Left renal pelvis (tissue), 4 donors: ENCODE measurements at places on chromosomes 1 and 21.

DNA sequence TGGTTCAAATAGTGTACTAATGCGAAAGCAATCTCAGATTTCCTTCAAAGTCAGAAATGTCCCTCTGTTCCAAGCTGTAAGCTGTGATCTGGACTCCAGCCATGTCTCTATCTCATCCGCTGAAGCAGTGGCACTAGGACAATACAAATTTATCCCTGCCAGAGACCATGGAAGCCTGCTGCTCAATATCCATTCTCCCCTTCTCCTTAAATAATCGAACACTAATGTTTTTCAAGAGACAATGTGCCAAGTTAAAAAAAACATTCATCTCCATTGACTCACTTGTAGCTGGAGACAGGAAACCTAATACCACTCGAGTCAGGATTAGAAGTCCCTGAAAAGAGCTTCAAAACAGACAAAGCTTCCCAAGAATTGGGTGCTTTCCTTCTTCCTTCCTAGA, 38.5 kb upstream of the PGBD5 start:
- DNase-seq = no peak

DNA sequence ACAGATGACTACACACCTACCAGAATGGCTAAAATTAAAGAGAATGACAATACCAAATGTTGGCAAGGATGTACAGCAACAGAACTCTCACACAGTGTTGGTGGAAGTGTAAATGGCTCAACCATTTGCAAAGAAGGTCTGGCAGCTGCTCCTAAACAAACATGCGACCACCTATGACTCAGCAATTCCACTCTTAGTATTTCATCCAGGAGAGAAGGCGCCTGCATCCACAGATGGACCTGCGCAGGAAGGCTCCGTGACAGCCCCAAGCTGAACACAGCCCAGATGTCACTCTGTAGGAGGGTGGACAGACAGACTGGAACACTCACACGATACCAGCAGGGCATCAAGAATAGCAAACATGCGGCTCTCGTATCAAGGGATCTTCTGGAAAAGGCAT, 6.7 kb downstream of the PTTG1IP start:
- no peak for DNase-seq

GRCh38 chr1:233281711-233282581, 13.6 kb downstream of the PCNX2 start:
- no peak for DNase-seq

DNA sequence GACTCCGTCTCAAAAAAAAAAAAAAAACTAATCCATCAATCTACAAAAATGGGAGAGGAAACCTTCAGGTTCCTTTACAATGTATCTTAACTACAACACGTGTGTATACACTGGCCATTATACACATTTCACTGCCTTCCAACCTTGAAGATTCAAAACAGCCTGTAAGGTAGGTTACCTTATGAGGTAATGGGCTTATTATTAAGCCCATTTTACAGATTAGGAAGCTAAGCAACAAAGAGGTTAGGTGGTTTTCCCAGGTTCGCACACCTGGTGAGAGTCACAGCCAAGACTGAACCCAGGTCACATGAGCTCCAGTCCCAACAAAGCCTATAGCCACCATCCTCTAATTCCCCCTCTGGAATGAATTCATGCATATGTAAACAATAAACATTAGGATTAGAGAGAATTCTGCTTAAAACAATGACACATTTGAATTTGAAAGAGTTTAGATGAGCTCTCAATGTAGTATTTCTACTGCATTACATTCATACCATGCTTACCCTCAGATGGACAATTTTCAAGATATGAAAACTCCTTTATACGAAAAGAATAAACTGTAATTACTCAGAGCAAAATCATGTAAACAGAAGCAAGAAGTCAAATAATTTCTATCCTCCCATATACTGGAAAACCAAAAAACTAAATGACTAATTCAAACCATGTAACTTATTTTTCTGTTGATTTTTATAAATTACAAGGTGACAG, 54.8 kb downstream of the EIF4G3 start:
- DNase-seq = no peak

DNA sequence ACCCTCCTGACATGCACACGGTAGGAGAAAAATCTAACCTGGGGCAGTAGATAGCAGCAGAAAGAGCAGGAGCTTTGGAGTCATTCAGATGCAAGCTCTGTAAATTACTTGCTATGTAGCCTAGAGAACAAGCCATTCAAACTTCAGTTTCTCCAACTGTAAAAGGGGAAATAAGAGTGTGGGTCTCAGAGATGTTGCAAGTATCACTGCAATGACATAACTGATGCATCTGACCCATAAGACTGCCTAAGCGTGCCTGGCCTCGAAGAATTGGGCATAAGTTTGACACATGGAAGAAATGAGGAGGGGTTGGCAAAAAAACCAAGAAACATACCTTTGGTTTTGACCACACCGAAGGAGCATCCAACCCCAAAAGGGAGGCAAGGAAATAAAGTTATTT, 5.2 kb downstream of the AK2 start:
- DNase-seq = no peak

GRCh38 chr1:223788746-223789415, 56.9 kb downstream of the TP53BP2 start:
- DNase-seq = no peak

GRCh38 chr1:49102752-49103151, 326.1 kb upstream of the BEND5 start:
- DNase-seq = no peak

DNA sequence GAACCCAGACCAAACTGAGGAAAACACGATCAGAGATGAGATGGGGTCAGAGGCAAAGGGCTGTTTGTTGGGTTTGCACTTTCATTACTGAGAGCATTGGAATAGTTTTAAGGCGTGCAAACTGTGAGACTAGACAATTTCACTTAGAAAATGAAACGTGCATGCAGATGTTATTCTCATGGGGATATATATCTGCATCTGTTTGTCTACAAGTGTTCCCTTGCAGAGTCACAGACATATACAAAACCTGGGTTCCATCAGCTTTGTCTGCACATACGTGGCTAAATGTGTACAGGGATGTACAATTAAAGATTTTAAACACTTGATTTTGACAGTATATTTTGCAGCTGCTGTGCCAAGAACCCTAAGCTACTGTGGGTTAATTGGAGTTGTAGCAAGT, 355.4 kb downstream of the KIF26B start:
- DNase-seq = no peak

- DNase-seq = no peak
Observed at GRCh38 chr1:205481629-205482151, 22.8 kb upstream of the CDK18 start.

DNA sequence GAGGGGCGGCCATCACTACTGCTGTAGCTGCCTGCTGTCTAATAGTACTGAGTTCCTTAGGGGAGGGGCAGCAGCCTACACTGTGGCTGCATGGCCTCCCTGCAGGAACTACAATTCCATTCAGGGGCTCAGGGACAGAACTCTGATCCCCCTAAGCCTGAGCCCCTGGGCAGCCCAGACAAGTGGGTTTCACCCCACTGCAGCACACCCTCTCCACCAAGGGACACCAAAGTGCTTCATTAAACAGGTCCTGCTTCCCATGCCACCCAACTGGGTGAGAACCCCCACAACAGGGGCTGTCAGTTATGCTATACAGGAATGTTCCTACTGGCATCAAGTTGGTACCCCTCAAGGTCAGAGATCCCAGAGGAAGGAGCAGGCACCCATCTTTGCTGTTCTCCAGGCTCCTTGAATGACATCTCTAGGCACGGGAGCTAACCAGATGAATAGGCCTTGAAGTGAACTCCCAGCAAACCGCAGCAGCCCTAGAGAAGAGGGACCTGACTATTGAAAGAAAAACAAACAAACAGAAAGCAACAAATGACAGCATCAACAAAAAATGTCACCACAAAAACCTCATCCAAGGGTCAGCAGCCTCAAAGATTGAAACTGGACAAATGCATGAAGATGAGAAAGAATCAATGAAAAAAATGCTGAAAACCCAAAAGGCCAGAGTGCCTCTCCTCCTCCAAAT, 437.4 kb downstream of the NUF2 start:
- DNase-seq = no peak

DNA sequence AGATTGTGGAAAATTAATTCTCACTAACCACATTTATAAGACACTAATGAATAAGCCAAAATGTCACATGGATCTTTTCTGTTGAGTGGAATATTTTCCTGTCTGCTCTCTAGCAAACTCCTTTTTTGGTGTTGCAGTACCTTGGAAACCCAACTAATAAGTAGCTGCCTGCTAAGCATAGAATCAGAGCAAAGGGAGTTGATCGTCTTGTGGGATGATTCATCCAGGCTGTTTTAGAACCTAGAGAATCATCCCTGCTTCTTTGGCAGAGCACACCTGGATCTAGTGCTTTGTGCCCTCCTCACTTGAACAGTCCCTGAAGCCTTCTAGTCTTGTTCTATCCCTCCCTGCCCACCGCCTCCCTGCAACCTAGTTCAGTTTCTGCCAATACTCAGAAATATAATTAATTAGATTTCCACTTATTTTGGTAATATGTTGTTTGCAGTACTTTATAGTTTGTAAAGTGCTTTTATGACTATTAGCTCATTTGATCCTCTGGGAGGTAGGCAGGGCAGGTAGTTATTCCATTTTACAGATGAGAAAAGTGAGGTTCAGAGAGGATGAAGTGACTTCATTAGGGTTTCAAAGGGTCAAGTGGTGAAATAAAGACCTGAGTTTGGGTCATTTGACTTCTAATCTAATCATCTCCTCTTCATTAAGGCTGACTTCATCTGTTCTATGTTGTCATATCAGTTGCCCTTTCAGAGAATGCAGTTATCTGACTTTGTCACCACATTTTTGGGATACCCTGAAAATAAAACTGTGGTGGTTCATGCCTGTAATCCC, 2.5 kb downstream of the AGO4 start:
- DNase-seq = no peak

- DNase-seq = no peak
Observed at GRCh38 chr1:219792337-219793021, 135.9 kb downstream of the SLC30A10 start.

- DNase-seq = no peak
Observed at GRCh38 chr1:201036188-201036842, 12.8 kb upstream of the KIF21B start.

DNA sequence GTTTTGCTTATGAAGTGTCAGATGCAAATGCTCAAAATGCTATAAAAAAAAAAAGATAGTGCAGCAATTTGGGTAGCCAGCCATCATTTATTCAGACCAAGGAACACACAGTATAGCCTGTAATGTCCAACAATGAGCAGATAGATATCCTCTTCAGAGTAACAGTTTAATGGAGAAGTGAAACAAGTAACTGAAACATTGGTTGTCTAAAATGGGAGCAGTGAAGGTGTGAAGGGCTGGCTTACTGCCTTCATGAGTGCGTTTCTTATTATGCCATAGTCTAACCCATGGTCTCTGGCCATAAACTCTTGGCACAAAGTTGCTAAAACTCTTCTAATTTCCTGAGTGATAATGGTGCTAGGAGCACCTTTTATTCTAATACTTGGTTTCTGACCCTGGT, 11.4 kb downstream of the RGS5 start:
- no peak for DNase-seq

- no peak for DNase-seq
Observed at GRCh38 chr1:10825592-10825991, 29.1 kb upstream of the CASZ1 start.

GRCh38 chr1:34155860-34156259, 9.2 kb downstream of the CSMD2 start:
- no peak for DNase-seq

- no peak for DNase-seq
Observed at GRCh38 chr1:1441002-1441888, 5.8 kb downstream of the VWA1 start.

GRCh38 chr1:100316622-100317021, 35.7 kb upstream of the CDC14A start:
- no peak for DNase-seq

- DNase-seq = no peak
Observed at GRCh38 chr21:16942703-16943102, 570.1 kb upstream of the CXADR start.

DNA sequence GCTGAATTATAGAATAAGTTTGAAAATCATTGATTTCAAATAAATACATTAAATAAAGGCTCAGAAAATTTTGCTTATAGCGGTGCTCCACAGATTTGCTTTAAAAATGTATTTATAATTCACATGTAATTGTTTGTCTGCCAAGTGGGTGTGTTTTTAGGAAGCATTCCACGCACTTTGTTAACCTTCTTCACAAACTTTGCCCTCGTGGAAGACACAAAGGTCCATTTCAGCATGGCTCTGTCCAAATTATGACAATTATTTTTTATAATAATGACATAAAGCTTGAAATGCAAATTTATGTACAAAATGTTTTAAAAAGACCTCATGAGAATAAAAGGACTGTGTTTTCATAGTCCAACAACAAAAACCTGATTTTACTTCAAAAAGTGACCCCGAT, 146.1 kb downstream of the GRIK1 start:
- no peak for DNase-seq

- no peak for DNase-seq
Observed at GRCh38 chr1:95957748-95958147, 723.7 kb downstream of the RWDD3 start.

- DNase-seq = no peak
Observed at GRCh38 chr21:33645730-33646129, 3.4 kb downstream of the ITSN1 start.
